ENCODE measurements at places on chromosomes 5 and 9.

GRCh38 chr5:130605234-130605633 lies 559.8 kb downstream of the HINT1 start:
- no peak overlapping the region for H3K27ac ChIP-seq
- no peak for DNase-seq
- H3K4me1 ChIP-seq, result no peaks in the 10 kb centered on the region
- no peaks in the 10 kb centered on the region for H3K27me3 ChIP-seq
- no peaks in the 10 kb centered on the region for H3K36me3 ChIP-seq
- H3K4me3 ChIP-seq, result no peak overlapping the region

- H3K4me1 ChIP-seq, result no peaks in the 10 kb centered on the region
- H3K36me3 ChIP-seq, result no peaks in the 10 kb centered on the region
- H3K27ac ChIP-seq, result no peak overlapping the region
- DNase-seq, result no peak
- no peak overlapping the region for H3K4me3 ChIP-seq
Observed at GRCh38 chr9:126207256-126207655, 119.4 kb upstream of the MVB12B start.

DNA sequence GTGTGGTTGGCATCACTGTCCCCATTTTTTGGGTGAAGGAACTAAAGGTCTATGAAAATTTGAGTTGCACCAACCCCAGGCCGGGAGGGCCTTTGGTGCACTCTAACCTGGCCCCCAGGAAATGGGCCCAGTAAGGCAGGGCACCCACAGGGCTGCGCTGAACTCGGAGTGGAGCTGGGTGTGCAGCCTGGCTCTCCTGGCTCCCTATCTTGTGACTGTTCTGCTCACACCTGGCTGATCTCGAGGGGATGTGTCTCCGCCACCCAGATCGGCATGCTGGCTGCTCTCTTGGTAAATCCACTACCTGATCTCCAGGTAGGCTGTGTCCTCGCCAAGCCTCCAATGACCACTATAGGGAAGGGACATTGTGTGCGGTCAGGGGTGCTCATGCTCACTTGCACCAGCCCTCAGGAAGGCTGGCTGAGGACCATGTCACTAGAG lies 259.8 kb downstream of the NSG2 start:
- no peak for DNase-seq
- no peaks in the 10 kb centered on the region for H3K27me3 ChIP-seq
- H3K4me3 ChIP-seq, result no peak overlapping the region
- no peaks in the 10 kb centered on the region for H3K4me1 ChIP-seq
- no peaks in the 10 kb centered on the region for H3K36me3 ChIP-seq
- H3K27ac ChIP-seq, result no peak overlapping the region

GRCh38 chr9:80085668-80086067 lies 513.9 kb downstream of the TLE4 start:
- no peak for DNase-seq
- no peak overlapping the region for H3K4me3 ChIP-seq
- no peak overlapping the region for H3K27ac ChIP-seq
- no peaks in the 10 kb centered on the region for H3K36me3 ChIP-seq

DNA sequence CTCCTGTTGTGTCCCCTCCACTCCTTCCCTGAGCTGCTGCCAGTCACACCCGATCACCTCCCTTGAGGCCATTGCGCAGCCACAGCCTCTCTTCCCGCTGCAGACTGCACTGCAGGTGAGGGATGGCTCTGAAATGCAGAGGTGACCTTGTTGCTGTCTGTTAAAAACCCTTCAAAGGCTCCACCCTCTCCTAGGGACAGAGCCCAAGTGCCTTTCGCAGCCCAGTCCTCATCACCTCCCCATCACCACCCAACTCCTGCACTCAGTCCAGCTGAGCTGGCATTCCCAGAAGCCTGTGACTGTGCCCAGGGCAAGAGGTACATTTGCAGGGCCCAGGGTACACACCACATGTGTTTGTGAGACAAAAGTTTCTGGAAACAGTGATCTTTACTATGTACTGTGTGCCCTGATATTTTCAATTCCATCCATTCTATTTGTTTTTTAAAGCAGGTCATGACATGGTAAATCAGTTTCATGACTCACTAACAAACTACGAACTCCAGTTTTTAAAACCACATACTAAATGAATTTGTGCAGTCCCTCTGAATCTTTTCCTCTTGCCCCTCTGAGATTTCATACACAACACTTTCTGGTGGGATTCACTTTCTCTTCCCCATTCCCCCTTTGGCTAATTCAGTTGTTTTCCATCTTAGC lies 73.0 kb upstream of the SPOCK1 start:
- H3K27ac ChIP-seq, result no peak overlapping the region
- no peaks in the 10 kb centered on the region for H3K4me1 ChIP-seq
- peaks cover 2% of the 10 kb centered on the region for H3K27me3 ChIP-seq
- no peak for DNase-seq
